ENCODE measurements at places on chromosomes 6 and 20.
A peak's percentile ranks its signal among the peaks of the same experiment; 100 is the strongest.

- no peak for DNase-seq
These were observed 9.1 kb downstream of the MAPK13 start for GRCh38 chr6:36139431-36139830.

DNA sequence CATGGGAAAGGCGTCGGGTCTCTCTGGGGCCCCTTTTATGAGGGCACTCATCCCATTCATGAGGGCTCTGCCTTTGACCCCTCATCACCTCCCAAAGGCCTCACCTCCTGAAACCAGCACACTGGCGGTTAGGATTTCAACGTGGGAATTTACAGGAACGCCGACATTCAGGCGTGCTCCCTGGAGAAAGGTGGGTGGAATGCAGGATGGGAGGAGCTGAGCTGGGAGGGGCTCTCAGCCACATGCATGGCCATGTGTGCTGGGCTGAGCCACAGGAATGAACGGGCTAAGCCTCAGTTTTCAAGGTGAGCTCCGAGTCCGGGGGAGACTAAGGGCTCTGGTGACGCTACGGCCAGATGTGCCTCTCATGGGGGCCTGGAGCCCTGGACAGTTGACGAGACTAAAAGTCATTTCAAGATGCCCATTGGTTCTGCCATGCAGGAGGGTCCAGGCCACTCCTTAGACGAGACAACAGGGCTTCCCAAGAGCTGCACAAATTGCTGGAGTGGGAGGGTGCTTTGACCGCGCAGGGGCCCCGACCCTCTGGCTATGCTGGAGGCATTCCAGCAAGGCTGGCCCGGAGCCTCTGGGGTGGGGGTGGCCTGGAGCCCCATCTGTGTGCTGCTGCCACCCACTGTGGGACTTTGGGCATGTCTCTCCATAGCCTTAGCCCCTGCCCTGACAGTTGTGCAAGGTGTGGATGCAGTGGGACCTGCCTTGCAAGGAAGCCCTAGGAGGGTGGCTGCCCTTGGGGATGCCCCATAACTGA lies 3.8 kb upstream of the ARFGAP1 start:
- DNase-seq: no peak

GRCh38 chr6:52537001-52537753 lies 39.7 kb downstream of the TRAM2 start:
- DNase-seq: no peak

DNA sequence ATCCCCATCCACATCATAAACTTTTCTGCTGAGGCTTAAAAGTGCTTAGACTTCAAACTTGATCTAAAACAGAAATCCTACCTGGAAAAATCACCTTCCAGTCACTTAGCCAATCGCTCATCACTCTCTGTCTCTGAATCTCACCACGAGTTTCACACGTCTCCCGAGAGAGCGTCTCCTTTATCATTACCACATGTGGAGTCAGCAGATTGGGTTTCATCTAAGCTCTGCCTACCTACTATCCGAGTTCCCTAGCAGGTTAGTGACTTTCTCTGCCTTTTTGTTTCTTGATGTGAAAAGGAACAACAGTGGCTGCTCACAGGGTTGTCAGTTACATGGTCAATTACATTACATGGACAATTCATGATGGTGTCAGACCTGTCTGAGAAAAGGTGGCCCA lies 286.2 kb downstream of the ESR1 start:
- no peak for DNase-seq

DNA sequence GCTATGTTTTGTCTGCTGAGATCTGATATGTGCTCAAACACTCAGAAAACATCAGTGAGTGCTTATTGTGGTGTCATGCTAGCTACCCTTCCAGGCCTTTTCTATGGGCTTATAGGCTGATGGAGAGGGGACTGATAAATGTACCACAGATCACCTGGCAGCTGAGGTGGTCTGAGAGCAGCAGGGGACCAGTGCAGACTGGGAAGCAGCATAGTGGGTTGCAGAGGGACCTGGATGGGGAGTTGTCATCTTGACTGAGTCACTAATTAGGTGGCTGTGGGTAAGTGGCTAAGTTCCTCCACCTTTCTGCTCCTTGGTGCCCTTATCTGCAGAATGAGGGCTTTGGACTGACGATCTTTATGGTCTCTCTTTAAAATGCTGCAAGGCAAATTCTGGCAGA lies 2.8 kb downstream of the TMEM200A start:
- no peak for DNase-seq

DNA sequence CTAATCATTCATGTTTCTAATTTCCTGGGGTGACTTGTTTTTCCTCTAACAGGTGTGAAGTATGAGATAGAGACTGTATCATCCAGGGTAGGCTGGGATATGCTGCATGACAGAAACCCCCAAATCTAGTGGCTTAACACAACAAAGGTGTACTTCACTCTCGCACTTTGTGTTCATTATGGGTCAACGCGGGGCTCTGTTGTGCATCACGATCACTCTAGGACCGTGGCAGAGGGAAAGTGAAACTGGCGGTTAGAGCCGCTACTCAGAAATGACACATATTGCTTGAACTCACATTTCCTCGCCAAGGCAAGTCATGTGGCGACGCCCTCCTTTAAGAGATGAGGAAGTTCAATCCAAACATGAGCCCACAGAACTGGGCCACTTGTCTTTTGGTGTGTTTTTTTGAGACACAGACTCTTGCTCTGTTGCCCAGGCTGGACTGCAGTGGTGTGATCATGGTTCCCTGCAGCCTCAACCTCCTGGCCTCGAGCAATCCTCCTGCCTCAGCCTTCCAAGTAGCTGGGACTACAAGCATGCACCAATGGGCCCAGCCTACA lies 41.3 kb downstream of the PCNA start:
- peak; percentile 41 for DNase-seq

DNA sequence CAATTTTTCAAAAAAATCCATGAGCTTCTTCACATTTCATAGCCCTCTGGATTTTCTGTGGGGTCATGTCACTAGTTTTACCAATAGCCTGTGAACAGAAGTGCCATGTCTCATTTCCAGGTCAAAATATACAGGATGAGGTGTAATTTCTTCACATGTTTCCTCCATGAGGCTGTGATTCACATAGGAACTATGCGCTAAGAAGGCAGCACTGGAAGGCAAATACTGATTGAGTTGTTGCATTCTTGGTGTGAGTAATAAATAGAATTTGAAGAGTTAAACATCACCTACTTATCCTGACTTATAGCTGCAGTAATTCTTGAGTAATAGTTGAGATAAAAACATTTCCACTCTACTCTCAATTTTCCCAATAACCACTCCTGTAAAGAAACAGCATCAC lies 442.3 kb downstream of the HAO1 start:
- no peak for DNase-seq

GRCh38 chr20:57403216-57403615 lies 12.0 kb downstream of the RBM38 start:
- DNase-seq: no peak

GRCh38 chr6:156869980-156870398 lies 92.8 kb downstream of the ARID1B start:
- DNase-seq: no peak

DNA sequence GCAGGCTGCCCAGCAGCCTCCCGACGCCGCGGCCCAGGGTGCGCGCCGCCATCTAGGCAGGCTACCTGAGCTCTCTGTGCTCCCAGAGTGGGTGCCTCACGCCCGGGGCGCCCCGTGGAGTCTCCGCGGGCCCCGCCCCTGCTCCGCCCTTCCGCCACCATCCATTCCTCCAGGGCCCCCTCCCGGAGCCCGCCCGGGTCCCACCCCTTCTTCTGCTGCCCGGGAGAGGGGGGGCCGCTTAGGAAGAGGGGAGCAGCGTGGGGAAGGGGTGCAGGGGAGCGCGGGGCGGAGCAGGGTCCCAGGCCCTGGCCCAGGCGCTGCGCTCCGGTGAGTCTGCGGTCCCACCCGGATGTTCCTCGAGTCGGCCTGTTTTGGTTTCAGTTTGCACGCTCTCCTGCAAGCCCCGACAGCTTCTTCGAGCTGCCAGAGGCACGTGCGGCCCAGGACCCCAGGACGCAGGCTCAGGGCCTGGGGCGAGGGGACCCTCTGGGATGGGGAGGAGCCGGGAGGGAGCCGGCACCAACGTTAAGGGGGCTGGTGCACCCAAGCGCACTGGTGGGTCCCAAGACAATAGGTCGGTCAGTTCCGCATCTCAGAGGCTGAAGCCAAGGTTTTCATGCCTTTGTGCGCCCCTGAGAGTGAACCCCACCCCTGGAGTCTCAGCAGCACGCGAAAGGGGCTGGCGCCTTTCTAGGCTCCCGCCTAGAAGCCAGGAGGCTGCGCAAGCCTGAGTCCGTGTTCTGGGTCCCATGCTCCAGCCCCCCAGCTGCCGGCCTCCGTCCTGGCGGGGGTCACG lies at the start of gene ACSS1:
Gene ACSS1, minus strand, starts transcription at position 89 of the 796 bp plus-strand sequence. Its CDS starts 37 bp downstream, at position 52.
- DNase-seq: peak; percentile 27

GRCh38 chr6:32635526-32636123 lies 1.6 kb upstream of the HLA-DQA1 start:
- no peak for DNase-seq

DNA sequence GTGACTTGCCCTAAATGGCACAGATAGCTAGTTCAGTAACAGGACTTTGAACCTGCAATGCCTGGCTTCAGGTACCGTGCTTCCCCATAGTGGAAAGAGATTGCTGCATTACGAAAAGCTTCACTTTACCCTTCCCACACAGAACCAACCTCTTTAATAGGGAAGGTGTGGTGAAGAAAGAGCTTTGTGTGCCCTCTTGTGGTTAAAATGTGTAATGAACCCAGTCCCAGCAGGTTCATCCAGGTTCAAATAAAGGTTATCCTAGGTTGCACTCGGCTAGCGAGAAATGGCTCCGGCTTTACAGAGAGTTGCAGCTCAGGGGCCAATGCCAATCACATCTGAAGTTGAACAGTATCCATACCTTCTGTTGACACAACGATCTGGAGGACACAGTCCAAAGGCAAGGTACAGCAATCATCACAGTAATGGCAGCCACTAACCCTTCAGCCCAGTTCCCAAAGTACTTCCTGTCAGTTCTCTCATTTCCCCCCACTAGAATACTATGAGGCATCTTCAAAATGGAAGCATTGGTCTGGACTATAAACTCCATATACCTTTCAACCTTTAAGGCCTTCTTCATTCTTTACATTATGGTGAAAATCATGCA lies 3.0 kb downstream of the DEFB115 start:
- DNase-seq: no peak

- DNase-seq: no peak
These were observed 107.1 kb downstream of the COL12A1 start for GRCh38 chr6:75098709-75099108.

GRCh38 chr20:25319241-25320034 lies 71.2 kb downstream of the ABHD12 start:
- no peak for DNase-seq

DNA sequence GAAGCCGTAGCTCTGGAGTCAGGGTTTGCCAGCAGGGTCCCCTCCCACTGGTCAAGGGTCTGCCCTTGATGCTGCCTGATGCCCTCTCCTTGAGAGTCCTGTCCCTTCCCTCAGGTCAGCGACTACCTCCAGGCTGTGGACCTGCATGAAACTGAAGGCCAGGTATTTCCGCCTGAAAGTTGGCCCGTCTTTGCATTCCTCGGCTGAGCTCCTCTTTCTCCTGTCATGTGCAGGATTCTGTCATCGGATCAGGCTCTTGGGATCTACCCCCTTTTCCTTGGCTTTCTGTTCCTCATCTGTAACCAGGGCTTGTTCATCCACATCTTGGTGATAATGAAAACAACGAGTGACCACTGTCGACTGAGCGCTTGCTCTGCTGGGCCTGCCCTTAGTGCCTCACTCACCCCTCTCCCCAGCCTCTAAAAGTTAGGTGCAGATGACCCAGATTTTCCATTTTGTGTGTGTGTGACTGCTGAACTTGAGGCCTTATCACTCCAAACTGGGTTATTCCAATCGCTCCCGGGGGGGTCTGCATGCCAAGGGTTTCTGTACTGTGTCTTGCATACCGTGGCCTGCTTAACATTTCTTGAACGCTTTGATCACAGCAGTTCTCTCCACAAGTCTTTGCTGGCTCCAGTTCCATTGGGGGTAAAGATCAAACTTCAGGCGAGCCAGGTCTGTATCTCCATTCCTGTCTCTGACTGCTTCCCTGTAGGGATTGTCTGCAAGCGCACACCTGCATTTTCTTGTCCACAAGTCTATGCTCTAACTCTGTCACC lies 81.6 kb downstream of the DTD1 start:
- no peak for DNase-seq

DNA sequence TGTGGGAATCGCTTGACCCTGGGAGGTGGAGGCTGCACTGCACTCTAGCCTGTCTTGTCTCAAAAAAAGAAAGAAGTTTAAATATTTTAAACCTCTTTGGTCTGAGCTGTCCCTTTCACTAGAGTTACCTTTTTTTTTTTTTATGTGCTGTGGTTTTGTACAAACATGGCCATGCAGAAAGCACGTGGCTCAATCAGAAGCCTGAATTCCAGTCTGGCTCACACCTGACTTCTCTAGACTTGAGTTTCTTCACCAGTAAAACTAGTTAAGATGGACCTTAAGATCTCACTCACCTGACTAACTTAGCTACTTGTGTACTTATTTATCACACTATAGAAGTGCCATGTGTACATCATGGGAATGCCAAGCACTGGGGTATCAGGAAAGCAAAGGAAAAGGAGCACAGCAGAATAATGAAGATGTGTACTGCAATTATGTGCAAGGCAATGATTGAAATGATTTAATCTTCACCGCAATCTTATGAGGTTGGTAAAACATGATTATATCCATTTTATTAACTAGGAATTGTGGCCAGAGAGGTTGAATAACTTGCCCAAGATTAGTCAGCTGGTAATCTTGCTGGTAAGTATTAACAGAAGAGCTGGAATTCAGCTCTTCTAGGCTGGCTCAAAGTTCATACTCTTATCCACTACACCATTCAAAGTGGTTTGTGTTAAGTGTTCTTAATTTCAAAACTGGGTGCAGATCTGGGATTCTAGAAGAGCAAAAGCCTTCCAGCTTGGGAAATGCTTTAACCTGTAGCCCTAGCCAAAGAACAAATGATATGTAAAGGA lies 10.7 kb downstream of the HMGN3 start:
- no peak for DNase-seq

DNA sequence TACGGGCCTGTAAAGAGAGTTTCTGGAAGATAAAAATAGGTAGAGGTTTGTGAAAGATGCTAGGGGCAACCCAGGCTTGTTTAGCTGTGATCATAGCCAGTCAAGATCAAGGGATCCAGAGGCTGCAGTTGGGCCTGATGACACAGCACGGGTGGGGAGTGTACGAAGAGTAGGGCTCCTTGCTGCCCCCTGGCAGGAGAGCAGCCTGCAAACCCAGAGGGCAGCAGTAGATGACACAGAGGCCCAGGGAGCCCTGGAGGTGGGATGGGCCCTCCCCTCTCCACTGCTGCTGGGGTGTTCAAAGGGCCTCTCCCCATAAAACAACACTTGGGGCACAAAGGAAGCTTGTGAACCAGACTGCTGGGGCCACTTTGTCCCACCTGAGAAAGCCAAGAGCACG lies 47.2 kb downstream of the VEGFA start:
- DNase-seq: no peak
